Cardiac septum (tissue), 1 donor: ENCODE measurements at places on chromosomes 2 and 18. TPM values are rescaled to one million over a fixed set of nuclear protein-coding genes. Genes with fewer than 3 reads are reported as not detected.
A peak's percentile ranks its signal among the peaks of the same experiment; 100 is the strongest.

DNA sequence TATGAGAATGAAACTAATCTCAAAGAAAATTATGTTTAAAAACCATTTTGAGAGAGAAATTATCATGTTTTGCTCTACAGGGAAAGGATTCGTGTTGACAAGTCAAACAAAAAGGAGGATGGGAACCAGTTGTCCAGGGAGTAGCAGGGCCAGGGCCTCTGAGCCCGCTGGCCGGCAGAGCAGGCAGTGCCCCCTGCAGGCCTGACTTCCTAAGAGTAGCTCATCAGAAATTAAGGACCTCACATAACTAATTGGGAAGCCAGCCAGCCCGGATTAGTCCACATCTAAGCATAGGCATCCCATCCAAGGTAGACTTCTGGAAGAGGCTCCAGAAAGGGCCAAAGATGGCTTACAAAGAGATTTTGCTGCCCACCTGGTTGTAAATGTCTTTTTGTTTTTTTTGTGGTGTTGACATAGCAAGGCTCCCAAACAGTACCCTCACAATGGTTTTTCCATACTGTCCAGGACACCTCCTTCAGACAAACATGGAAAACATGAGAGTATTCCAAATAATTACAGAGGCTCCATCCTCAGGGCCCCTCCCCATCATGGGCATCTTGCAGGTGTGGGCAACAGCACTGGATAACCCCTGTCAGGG is 241.2 kb upstream of the TANK start:
- DNase-seq: peak; percentile 82

GRCh38 chr2:239688840-239689239 is 288.0 kb upstream of the HDAC4 start:
- DNase-seq: no peak

DNA sequence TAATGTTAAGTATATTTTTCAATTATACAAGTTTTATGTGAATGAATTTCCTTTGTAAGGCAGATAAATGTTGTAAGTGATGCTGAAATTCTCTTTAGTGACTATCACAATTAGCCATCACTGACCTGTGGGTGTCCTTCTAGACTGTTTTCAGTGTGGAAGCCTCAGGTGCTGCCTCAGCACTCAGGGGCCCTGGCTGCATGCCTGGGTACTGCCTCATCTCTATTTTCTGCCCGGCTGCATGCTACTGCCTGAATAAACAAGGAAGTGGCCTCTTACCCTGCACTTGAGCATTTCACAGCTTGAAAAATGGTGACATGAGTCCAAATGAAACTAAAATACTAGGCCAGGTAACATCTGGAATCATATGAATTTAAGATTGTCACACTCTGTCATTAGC is 787.6 kb upstream of the SALL3 start:
- no peak for DNase-seq

- DNase-seq: no peak
Measured at GRCh38 chr18:9691235-9691634, 16.9 kb upstream of the RAB31 start.

- no peak for DNase-seq
Measured at GRCh38 chr2:38182492-38183003, 106.6 kb upstream of the CYP1B1 start.

GRCh38 chr2:25557179-25558036 is 116.0 kb downstream of the DTNB start:
- DNase-seq: no peak

GRCh38 chr2:68295516-68295915 is 24.2 kb downstream of the CNRIP1 start:
- DNase-seq: no peak

Gene CPLX4
- total RNA-seq: not detected

Gene TXNDC2
- total RNA-seq: not detected

DNA sequence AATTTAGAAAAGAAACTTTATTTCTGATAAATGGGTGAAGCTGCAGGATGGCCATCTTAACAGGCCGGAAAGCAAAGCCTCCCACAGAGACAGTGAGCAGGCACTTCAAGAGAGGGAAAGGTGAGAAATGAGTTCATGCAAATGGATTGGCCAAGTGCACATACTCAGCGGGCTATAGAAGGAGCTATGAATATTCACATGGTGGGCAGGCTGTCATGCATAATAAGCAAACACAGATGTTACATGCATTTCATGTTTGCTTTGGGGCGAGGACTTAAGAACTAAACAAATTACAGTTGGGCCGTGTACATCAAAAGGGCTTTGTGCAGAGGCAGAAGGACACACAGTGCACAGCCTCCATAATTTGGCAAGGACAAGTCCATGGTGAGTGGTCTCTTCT is 69.8 kb upstream of the MAL start:
- DNase-seq: no peak
